M059J (cell line): ENCODE measurements at places on chromosomes 6 and 20. TPM values are rescaled to one million over a fixed set of nuclear protein-coding genes. Genes with fewer than 3 reads are reported as not detected.
A peak's percentile ranks its signal among the peaks of the same experiment; 100 is the strongest.

Gene HIVEP1
- 16.9 and 20.4 TPM in 2 replicates for total RNA-seq

DNA sequence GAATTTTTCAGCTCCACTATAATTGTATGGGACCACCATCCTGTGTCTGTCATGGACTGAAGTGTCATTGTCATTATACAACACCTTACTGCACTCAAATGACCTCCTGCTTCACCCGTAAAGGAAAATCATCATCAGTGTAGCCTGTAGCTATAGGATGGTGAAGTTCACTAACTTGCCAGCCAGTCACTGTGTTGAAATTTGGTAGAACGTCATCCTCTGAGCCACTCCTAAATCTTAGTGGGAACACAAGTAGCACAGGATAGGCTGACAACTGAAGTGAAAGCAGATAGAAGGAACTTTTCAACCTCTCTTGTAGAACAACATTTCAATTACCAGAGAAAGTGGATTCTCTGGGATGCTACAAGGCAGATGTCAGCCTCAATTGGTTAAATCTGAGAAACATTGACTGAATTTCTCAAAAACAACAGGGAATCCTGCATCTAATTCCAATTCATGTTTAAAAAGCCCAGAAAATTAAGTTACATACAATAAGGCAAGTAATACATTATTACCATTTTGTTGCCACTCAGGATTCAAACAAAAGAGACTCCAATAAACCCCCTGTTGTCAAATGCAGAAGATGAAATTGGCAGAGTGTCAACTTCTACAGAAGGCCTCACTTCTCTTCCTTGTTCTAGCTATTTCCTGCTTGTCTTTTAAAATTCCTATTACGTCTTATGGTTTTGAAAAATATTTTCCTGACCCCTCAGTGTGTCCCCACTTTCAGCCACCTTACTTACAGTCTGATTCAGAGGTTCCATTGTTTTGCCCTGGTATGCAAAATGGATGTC lies 647.9 kb upstream of the AGPAT4 start:
- DNase-seq = no peak

GRCh38 chr6:80331974-80332373 lies 225.5 kb downstream of the BCKDHB start:
- no peak for DNase-seq

GRCh38 chr6:84447651-84448050 lies 220.2 kb upstream of the CEP162 start:
- DNase-seq = peak; percentile 3
